ENCODE measurements at places on chromosomes 12 and 14.

GRCh38 chr12:45131506-45131905 is 80.6 kb upstream of the DBX2 start:
- DNase-seq: no peak
- H3K27me3 ChIP-seq: no peaks in the 10 kb centered on the region
- no peak overlapping the region for H3K27ac ChIP-seq
- no peak overlapping the region for H3K4me3 ChIP-seq
- no peaks in the 10 kb centered on the region for H3K36me3 ChIP-seq

GRCh38 chr12:88298761-88299242 is 156.7 kb downstream of the TMTC3 start:
- no peaks in the 10 kb centered on the region for H3K4me1 ChIP-seq
- H3K27me3 ChIP-seq: no peaks in the 10 kb centered on the region
- no peaks in the 10 kb centered on the region for H3K36me3 ChIP-seq
- H3K27ac ChIP-seq: no peak overlapping the region

- no peak overlapping the region for H3K4me3 ChIP-seq
- no peak overlapping the region for H3K27ac ChIP-seq
- peaks cover 5% of the 10 kb centered on the region for H3K4me1 ChIP-seq
- no peaks in the 10 kb centered on the region for H3K36me3 ChIP-seq
- H3K27me3 ChIP-seq: no peaks in the 10 kb centered on the region
- no peak for DNase-seq
Measured at GRCh38 chr12:12217018-12217359, 49.9 kb downstream of the LRP6 start.

DNA sequence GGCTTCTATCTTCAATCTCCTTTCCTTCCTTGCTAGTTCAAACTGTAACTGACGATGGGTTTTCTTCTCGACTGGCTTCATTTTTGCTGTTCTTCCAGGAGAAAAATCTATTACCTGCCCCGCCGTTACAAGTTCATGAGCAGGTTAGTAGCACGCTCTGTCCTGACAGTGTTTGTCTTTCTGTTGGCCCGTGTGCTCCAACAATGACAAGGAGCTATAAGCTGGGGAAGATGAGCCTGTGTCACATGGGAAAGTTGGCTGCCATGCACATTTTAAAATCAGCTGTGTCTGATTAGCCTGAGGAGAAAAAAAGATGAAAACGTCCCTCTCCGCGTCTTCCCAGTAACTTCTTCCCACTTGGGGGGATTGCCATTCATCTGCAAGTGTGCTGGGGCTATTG is 180.2 kb downstream of the ANO4 start:
- no peaks in the 10 kb centered on the region for H3K4me1 ChIP-seq
- no peak overlapping the region for H3K4me3 ChIP-seq
- no peaks in the 10 kb centered on the region for H3K27me3 ChIP-seq
- DNase-seq: no peak

- H3K36me3 ChIP-seq: no peaks in the 10 kb centered on the region
- H3K4me1 ChIP-seq: no peaks in the 10 kb centered on the region
- H3K4me3 ChIP-seq: no peak overlapping the region
- no peak overlapping the region for H3K27ac ChIP-seq
Measured at GRCh38 chr12:110934093-110934852, 13.9 kb upstream of the MYL2 start.
